RPMI7951 (cell line): ENCODE measurements at places on chromosomes 12 and 14. TPM values are rescaled to one million over a fixed set of nuclear protein-coding genes. Genes with fewer than 3 reads are reported as not detected.

DNA sequence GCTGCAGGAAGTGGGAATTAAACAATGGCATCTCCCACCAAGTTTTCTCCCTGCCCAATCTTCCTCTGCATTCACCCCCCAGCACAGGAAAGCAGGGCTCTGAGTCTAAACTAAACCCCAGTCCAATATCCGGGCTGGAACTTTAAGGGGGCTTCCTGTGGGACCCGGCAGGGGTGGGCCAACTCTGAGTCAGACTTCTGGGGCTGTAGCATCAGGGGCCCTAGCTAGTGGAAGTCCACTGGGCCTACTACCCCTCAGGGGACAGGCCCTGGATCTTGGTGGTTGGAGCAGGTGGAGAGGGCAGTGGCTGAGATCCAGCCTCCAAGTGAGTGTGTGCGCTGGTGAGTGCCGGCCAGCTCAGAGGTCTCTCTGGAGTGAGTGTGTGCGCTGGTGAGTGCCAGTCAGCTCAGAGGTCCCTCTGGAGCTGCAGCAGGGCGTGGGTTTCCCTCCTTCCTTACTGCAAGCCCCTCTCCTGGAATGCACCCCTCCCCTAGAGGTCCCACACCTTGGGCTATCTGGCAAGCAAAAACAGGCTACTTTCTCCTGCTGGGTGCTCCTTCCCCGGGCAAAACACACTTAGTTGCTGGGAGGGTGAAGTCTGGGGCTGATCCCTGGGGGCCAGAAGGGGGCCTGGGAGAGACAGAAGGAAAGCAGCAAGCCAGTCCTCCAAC lies 5.6 kb upstream of the LHX5 start:
- DNase-seq: no peak

The DHRS2 gene
- 7.1 and 8.7 TPM in 2 replicates for total RNA-seq

The RAB2B gene
- total RNA-seq: 12.6 and 16.9 TPM in 2 replicates

The SLC41A2 gene
- total RNA-seq: 10.9 and 13.6 TPM in 2 replicates

DNA sequence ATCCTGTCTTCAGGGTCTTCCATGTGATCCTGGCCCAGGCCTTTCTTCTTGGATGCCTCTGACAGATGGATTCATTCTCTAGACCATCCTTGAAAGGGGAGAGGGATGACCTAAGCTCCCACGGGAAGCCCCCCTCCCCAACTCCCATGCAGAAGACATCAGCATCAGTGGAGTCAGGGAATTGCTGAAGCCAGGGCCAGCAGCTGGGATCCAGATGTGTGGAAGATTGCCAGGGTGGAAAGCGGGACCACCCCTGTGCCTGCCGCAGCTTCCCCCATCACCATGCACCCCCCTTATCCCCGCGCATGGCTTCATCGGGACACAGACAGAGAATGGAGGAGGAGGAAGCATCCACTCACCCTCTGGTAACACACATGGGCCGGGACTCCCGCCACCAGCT lies 183.6 kb upstream of the PRMT8 start:
- DNase-seq: no peak

The TESPA1 gene
- total RNA-seq: under 0.01 TPM in 1 of 2 replicates, not detected in the other

DNA sequence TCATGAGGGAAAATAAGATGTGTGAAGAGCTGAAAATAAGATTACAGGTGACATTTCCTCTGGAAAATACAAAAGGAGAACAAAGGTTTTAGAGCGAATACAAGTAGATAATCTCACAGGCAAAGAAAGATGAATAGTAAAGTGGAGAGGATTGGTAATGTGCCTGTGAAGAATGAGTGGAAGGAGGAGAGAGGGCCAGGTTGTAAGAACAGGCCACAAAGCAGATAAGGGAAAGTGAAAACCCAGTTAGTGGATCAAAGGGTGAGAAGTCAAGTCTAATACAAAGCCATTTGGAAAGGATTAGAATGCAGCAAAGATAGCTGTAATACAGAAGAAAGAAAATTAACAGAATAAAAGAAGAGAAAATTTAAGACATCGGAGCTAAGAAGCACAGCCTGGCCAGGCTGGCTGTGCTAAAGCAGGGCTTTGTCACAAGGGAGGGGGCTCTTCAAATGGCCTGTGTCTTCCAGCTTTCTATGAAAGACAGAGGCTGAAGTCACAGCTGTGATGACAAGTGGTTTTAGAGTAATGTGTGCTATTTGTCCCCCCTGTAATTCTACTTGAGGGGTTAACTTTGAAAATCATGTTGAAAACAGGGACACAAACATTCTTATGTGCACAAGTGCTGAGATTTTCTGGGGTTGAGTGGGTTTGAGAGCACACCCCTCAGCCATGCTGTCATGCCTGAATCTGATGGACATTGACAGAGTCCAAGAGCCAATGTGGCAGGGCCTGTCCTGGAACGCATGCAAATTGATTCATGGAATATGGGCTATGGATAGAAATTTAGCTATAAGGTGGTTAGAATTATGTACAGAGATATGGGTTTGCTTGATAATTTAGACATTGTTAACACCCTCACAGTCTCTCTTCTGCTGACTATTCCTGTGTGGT lies 344.5 kb upstream of the NAV3 start:
- DNase-seq: no peak

The ESPL1 gene
- total RNA-seq: 11.3 and 12.6 TPM in 2 replicates

The SYCP3 gene
- total RNA-seq: 0.20 TPM in 1 of 2 replicates, not detected in the other

The ACOT6 gene
- total RNA-seq: not detected in 2 replicates

GRCh38 chr12:95887311-95887710 lies 28.6 kb downstream of the SNRPF start:
- DNase-seq: no peak

The SRRM4 gene
- not detected in 2 replicates for total RNA-seq

GRCh38 chr14:73889376-73889775 lies 2.7 kb downstream of the ZNF410 start:
- no peak for DNase-seq

GRCh38 chr12:99917711-99918402 lies 66.9 kb downstream of the ANKS1B start:
- peak; percentile 9 for DNase-seq

- no peak for DNase-seq
Observed at GRCh38 chr12:105487963-105488362, 157.5 kb downstream of the C12orf75 start.

GRCh38 chr14:31854508-31855075 lies 222.5 kb upstream of the ARHGAP5 start:
- no peak for DNase-seq

DNA sequence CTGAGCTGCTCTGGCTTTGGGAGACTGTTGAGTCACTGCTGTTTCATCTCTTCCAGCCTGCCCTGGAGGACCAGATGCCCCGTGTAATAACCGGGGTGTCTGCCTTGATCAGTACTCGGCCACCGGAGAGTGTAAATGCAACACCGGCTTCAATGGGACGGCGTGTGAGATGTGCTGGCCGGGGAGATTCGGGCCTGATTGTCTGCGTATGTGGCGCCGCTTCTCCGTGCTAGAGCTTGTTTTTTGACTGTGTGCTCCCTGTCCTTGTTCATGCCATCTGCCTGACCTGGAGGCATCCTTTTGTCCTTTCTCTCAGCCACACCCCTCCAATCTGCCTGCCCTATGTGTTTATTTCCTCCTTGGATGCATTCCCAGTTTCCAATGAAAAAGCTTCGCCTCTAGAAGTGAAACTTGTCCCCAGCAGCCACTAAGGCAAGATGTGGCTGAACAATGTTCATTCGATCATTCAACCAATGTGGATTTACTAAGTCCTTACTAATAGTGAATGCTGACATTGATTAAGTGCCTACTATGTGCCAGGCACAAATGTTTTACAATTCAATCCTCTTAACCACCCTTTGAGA lies 98.6 kb downstream of the NT5DC3 start:
- peak; percentile 77 for DNase-seq

GRCh38 chr12:59936534-59936933 lies 340.7 kb downstream of the SLC16A7 start:
- no peak for DNase-seq

DNA sequence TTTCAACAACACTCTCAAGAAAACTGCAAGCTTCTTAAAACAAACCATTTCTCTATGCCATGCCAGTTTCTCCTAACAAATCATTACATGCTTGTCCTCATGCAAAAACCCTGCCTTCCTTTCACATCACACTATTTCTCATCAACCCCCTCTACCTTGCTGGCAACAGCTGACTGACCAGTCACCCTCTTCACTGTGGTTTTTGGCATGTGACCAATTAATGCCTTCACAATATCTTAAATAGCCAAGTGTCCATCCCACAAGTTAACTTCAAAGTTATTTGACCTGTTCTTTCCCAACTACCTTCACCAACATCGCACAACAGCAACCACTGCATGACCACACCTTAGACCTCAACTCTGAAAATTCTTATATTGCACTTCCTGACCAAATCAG lies 159.6 kb downstream of the CEP128 start:
- DNase-seq: peak; percentile 19

The AVPR1A gene
- total RNA-seq: not detected in 2 replicates
